Fibroblast of skin of abdomen (primary cell): ENCODE measurements at places on chromosomes 2 and 18.

DNA sequence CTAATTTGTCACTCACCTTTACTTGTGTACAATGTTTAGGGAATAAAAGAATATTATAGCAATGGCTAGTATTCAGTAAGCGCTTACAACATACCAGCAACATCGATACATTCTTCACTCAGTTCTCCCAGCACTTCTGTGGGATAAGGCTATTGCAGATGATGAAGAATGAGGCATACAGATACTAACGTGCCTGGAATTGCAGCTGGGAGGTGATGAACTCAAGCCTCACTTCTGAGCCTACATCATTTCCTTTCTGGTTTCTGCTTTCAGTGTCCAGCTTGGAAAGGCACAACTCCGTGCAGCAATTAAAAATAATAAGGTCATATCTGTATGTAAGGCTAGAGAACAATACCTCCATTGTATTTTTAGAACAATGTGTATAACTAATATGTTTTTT is 95.4 kb upstream of the AQP4 start:
- no peak for DNase-seq

GRCh38 chr2:101904916-101905315 is 86.8 kb upstream of the IL1R2 start:
- no peak for DNase-seq

GRCh38 chr18:67381608-67382150 is 134.8 kb downstream of the DSEL start:
- DNase-seq, result no peak

DNA sequence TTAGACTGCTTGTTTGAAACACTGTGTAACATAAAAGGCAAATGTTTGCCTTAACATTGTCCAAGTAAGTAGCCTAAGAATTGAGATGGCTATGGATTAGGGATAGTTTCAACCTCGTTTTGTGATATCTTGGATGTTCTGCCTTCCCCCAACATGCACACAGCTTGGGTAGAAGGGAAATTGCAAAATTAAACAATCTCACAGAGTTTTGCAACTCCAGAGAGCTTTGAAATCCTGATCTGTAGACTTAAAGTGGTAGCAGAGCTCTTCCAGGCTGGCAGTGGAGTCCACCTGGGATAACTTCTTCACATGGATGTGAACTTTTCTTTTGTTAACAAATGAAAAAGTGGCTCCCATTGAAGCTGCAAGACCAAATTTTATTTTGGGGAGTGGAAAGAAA is 59.6 kb downstream of the CHRNA1 start:
- DNase-seq, result no peak

- DNase-seq, result no peak
These were observed 125.6 kb downstream of the NCOA1 start for GRCh38 chr2:24616616-24617015.

- DNase-seq, result no peak
These were observed 69.9 kb downstream of the KCTD18 start for GRCh38 chr2:200439981-200440380.

DNA sequence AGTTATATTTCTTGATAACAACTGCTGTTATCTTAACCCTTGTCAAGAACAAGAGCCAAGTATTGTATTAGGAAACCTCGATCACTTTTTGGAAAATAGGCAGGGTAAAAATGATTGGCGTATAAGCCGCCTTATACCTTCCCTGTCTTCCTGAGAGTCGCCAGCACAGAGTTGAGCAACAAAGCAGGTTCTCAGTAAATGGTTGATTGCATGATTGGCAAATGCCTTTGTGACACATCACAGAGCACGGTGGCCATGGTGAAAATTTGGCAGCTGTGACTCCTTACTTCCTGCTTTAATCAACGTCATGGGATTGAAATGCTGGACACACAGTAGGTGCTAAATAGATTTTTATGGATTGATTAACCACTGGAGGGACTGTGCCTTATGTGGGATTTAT is 3.9 kb upstream of the KLHL29 start:
- DNase-seq, result peak; percentile 80

DNA sequence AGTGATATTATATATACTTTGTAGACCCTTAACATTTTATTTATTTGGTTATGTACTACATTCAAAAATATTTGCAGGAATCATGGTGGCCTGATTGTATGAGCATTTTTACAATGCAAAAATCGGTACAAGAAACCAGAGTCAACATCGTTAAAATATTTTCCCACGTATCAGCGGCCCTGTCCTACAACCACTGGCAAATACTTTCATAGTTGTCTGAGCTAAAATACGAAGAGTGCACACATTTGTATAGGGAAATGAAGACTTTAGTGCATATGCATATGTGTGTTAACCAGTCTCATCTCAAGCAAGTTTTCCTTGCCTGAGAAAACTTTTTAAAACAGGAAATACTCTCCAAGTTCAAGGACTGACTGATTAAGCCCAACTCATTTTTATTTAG is 35.9 kb downstream of the CCDC102B start:
- DNase-seq, result no peak

DNA sequence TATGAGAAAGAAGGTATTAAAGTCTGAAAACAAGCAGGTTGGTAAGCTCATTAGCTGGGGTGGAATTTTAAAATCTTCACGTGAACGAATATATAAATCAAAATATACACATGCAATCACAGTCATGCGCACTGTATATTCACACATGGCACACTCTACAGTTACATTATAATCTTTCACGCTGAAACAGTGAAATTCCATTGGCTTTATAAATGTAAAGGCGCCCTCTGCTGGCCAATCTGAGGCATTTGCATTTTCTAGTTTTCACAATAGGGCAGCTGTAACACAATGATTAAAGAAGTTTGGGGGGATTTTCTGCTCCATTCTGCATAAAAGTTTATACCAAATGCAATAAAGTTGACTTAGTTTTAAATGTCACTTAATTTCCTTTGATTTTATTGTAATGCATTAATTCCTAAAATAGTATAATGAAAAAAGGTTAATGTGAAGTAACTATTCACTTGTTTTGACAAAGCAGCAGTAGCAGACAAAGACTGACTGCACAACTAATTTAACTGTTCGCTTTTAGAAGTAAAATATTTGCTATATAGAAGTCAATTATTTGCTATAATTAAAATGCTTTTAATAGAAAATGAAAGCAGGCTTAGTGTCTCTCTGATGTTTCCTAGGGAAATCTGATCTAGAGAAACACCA is 17.2 kb downstream of the IFIH1 start:
- DNase-seq, result peak; percentile 69

DNA sequence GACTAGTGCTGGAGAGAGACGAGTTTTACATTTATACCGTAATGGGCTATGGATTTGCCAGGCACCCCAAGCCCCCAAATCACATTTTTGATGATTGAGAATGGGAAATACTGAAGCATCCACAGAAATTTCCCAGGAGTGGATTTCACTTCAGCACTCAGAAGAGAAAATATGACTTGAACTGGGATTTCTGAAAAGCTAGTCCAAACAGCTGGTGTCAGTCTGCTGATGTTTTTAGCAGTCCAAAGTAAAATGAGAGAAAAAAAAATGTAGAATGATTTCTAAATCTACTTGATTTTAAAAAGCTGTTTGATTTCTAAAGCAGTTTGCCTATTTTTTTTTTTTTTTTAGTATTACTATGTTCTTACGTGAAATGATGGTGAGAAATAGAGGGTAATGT is 105.0 kb downstream of the PLEKHM3 start:
- DNase-seq, result no peak

DNA sequence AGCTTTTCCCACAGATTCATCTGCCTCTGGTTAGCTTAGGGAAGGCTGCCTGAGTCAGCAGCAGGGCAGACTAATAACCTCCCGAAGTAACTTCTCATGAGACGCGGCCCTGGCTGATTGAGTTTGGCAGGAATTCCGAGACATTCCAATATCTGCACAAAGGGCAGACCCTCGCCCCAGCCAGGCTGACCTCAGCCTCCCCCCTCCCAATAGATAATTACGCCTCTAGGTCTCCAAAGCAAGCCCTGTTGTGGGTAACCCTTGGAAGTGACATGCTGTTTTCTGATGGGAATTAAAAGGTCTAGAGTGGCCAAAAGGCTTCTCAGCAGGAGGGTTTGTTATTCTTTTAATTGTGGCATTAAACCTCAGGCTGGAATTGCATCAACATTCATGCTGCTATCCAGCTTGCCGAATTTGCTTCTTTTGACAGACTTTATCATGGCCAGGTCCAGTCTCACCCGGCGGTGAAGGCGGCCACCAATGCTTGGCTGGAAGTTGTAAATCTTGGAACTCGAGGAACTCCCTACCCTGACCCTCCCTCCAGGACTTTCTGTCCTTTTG is 98.0 kb upstream of the SLC14A2 start:
- peak; percentile 79 for DNase-seq

GRCh38 chr18:50287028-50287440 is 458 bp downstream of the CXXC1 start:
- DNase-seq, result no peak

DNA sequence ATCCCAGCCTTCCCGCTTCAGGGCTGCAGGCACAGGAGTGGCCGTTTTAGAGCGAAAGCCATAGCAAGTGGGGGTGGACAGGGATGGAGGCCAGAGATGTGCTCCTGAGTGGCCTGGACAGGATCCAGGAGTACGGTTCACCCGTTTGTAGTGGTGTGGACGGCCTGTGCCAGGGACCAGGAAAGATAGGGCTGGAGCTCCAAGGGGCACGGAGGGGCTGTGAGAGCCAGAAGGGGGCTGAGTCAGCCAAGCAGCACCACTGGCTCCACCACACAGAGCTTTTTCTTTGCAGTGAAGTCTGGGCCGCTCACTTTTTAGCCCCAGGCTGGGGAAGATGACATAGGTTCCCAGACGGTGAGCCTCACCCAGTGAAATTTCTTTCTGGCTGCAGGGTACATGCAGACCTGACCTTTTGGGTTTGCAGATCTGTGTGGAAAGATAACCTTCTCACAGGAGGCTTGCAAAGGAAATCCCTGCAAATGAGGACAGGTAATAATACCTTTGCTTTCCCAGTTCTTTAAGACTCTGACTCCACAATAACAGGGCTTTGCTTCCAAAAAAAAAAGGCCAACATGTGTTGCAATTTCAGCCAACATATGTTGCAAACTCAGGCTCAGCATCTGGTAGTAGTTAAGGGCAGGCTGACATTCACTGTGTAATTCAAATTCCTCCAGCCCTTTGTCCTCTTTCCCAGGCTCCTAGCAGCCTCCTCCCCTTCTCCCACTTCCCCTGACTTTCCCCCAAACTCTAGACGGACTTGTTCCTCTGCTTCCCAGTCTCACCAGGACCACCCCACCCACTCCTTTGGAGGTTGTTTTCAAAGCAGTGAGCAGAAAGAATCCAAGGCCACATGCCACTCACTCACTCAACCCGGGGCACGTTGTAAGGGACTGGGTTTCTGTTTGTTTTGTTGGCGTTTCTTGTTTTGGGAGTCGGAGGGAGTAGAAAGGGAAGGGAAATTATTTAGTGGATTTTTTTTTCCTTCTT is 20.3 kb upstream of the LAPTM4A start:
- peak; percentile 96 for DNase-seq

GRCh38 chr18:56185126-56185525 is 453.3 kb downstream of the TXNL1 start:
- no peak for DNase-seq

- no peak for DNase-seq
These were observed 16.4 kb downstream of the PXDN start for GRCh38 chr2:1727796-1728474.

GRCh38 chr2:46383113-46383395 is 85.8 kb downstream of the EPAS1 start:
- DNase-seq, result no peak

DNA sequence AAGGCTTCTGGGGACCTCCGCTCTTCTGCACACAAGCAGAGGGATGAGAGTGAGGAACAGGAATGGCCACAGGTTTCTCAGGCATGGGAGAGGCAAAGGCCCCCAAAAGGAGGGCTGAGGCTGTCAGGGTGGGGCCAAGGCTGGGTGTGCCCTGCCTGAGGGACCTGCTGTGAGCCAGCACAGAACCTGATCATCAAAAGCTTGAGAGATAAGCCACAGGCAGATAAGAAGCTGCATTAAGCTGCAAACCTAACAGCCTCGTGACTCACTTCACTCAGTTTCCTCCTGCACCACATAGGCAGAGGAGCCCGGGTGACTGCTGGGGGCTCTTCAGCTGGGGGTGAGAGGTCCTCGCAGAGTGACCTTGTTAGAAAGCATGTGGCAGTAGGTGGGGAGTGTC is 64.5 kb upstream of the LAPTM4A start:
- DNase-seq, result no peak

- DNase-seq, result no peak
These were observed 158.3 kb downstream of the CERS6 start for GRCh38 chr2:168614172-168615018.

DNA sequence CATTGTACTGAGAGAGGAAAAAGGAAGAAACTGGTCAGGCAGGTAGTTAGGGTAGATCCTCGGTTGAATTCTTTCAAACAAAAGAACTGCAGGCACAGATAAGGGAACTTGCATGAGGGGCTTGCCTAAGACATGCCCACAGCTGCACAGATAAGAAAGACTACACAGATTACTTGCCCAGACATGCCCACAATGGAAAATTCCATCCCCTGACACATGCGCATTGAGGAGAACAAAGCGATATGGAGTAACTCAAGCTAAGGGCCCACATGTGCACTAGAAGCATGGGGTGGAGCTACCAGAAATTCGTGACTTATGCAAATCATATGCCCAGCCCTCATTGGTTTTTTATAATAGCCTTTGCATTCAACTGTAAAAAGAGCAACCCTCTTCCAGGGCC is 181.3 kb upstream of the ZNF521 start:
- no peak for DNase-seq

GRCh38 chr2:234615643-234616356 is 118.9 kb upstream of the ARL4C start:
- peak; percentile 41 for DNase-seq

- DNase-seq, result no peak
These were observed 136.5 kb upstream of the HS6ST1 start for GRCh38 chr2:128454980-128455720.

DNA sequence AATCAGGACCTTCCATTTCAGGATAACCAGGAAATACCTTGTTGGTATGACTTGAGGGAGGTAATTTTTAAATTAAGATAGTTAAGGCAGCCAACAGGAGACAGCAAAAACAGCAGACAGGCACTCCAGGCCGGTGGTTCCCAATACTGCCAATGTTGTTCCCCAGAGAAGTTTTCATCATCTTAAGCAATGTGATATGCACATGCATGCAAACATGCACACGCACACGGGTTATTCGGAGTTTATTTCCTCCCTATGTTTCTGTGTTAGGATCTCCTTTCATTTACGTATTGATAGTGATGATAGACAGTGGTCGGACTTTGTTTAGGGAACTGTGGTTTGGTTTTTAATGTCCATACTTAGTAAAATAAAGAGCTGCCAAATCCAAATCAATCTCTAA is 55.3 kb downstream of the STEAP3 start:
- no peak for DNase-seq

- DNase-seq, result peak; percentile 99
These were observed 36.0 kb upstream of the EML4 start for GRCh38 chr2:42132966-42133641.

- peak; percentile 74 for DNase-seq
These were observed 19.1 kb upstream of the FHL2 start for GRCh38 chr2:105417857-105418436.

GRCh38 chr18:48129621-48130082 is 199.2 kb upstream of the SMAD2 start:
- DNase-seq, result no peak

DNA sequence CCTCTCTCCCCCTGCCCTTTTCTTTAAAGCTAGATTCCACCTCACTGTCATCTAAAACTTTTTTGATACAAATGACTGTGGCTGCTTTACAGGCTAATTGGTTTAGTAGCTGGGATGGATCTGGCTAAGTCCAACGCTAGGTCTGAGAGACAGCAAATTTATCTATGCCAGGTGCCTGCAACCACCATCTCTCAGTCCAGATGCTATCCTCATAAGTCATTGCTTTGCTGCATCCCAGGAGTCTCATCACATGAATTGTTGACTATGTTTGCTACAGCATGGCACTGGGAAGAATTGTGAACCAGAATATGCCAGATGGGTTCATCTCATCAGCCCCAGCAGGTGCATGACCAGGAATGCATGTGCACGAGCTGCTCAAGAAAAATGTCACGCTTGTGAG is 100.0 kb upstream of the PID1 start:
- DNase-seq, result no peak
